ENCODE measurements at places on chromosomes 12 and 14. TPM values are rescaled to one million over a fixed set of nuclear protein-coding genes. Genes with fewer than 3 reads are reported as not detected.
A peak's percentile ranks its signal among the peaks of the same experiment; 100 is the strongest.

Gene ASPG
- total RNA-seq, result not detected

Gene ARHGAP9
- 1.2 TPM for total RNA-seq

Gene LPAR5
- total RNA-seq, result 0.81 TPM

Gene ASCL1
- not detected for total RNA-seq

Gene RBP5
- total RNA-seq, result not detected

Gene TAS2R14
- 0.06 TPM for total RNA-seq

Gene RHOJ
- total RNA-seq, result 0.23 TPM

Gene OR4K17
- total RNA-seq, result not detected

Gene SYNDIG1L
- not detected for total RNA-seq

Gene C12orf56
- total RNA-seq, result 0.29 TPM

Gene KLRC1
- total RNA-seq, result not detected

DNA sequence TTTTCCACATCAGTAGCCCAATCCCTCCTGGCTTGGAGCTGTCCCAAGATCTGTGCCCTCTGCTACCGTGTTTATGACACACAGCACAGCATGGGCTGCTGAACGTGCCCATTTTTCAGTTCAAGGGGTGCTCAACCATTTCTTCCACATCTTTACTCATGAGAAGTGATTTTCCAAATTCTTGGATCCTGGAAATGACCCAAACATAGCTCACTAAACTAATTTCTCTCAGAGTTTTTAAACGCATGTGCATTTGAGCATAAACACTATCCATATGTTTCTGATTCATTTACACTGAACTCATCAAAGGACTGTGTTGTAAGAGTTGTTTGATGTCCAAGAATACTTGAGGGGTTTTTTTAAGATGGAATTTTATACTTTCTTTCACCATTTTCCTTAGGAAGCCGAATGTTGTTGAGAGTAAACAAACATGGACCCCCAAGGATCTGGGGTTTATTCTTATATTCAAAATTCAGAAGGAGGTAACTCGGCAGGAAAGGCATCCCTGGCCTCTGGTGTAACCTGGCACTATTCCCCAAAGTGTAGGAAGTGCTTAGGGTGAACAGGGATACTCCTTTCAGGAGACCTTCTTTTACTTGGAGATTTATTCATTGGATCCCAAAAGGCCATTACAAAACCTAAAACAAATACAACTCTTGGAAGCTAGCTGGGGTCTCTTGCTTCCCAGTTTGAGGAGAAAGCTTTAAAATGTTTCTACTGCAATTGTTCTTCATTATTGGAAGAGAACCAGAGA lies 215.0 kb downstream of the BMP4 start:
- DNase-seq, result peak; percentile 66

GRCh38 chr12:19375888-19376287 lies 63.4 kb upstream of the AEBP2 start:
- DNase-seq, result no peak

- peak; percentile 26 for DNase-seq
These were observed 57.3 kb downstream of the FLRT2 start for GRCh38 chr14:85587151-85587711.

- no peak for DNase-seq
These were observed 34.2 kb upstream of the GCH1 start for GRCh38 chr14:54936816-54937215.

- no peak for DNase-seq
These were observed 159.7 kb upstream of the EGLN3 start for GRCh38 chr14:34110531-34110930.

GRCh38 chr12:53069621-53070410 lies 9.4 kb downstream of the SPRYD3 start:
- DNase-seq, result no peak

DNA sequence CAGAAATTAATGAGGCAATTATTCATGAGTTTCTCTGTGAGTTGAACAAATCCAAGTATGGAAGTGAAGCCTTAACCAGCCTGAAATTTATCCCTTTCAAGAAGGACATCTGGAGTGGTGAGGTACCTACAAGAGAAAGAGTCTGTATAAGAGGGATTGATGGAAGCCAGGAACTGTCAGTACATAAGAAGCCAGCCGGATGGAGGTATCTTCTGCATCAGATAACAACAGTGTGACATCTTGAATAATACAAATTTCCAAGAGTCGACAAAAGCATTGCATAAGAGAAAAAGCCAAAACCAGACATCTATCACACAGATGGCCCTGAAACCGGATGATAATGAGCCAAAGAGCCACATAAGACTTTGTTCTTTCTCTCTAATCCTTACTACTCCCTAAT lies 781.2 kb downstream of the FLRT2 start:
- DNase-seq, result no peak

DNA sequence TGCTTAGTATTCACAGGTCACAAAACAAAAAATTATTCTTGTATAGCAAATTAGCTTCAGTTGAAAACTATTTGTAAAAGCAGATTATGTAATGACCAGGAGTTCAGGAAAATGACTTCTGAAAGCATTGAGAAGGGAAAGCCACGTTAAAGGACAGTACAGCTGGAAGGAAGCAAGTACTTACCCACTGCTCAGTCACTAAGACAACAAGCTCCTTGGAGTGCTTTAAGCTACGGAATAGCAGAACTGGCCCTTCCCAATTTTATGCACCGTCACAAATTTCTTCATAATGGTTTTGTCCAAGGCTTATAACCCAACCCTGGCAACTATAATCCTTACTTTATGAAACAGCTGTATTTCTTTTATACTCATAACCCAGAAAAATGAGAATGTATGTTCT lies 13.0 kb upstream of the SNAPC1 start:
- no peak for DNase-seq

GRCh38 chr14:30521899-30522736 lies 36.8 kb upstream of the G2E3 start:
- peak; percentile 10 for DNase-seq

Data from epithelial cell of proximal tubule (primary cell).